ENCODE measurements at places on chromosomes 13 and 19.

DNA sequence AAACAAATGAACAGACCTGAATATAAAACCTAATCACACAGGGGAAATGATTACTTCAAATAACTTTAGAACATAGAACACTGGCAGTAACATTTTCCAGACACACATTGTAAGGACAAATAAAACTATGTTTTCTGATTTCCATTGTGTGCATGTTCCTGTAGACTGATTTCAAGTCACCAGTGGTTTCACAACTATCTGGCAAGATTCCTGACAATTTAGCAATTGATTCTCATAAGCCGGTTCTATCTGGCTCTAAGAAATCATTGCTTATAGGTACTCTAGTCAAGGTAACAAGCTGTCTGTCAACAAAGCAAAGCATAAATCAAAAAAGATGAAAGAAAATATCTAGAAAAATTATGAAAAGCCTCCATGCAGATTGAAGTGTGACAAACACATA lies 19.6 kb upstream of the PCCA start:
- no peak for DNase-seq

- DNase-seq, result no peak
Measured at GRCh38 chr13:45149964-45150363, 29.7 kb downstream of the GTF2F2 start.

GRCh38 chr13:65866138-65866537 lies 1364.0 kb downstream of the PCDH9 start:
- no peak for DNase-seq

DNA sequence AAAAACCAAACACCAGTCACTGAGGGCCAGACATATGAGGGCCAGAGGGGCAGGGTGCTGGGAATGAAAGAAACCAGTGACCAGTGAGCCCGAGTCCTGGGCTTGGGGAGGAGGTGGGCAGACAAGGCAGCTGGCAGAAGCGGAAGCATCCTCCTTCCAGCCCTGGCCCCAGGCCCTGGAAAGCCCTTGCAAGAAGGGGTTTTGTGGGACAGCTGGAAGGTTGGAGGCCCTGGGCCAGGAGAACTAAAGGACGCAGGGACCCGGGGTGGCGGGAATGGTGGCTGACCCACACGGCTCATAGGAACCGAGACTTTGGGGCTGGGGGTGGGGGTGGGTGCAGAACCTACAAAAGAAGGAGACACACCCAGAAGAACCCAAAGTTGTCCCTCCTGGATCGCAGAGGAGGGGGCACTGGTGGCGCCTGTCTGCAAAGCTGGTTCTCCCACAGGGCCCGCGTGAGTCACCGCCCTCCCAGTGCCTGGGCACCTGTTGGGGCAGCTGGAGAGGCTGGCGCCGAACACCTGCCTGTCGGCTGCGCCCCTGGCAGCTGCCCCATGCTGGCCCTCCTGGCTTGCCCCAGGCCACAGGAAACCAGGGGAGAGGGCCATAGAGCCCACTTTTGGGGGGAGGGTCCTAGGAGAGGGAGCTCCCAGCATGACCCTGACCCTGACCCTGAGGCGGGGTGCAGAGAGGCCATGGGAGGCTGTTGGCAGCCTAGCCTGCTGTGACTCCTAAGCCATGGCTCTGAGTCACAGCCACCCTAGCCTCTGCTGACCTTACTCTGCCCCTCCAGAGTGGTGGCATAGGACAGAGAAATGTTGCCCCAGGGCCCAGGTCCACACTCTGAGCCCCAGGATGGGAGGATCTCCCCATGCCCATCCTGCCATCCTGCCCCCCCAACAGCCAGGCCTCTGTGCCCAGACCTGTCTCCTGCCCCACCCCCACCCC lies 802 bp downstream of the DMPK start:
- DNase-seq, result no peak

- DNase-seq, result no peak
Measured at GRCh38 chr19:1860821-1861598, 2.4 kb downstream of the KLF16 start.

DNA sequence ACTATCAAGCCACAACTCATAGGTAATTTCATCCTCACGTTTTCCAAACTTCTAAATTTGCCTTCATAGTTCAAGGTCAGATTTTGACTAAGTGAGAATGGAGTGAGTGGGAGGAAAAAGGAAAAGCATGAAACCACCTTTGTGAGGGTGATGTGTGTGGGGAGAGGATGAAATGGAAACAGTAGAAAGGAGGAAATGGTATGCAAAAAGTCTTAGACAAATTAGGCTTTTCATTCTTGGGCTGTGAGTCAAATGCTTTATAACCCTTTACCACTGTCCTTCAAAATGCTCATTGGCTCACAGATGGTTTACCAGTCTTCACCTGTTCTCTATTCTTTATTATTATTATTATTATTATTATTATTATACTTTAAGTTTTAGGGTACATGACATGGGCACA lies 127.2 kb downstream of the RAP2A start:
- DNase-seq, result no peak

All from activated CD4-positive, alpha-beta T cell treated with anti-CD3 and anti-CD28 coated beads, Interleukin-2, amount 50 U/mL, for 24 hours (primary cell).